Ovary (tissue), 10 donors: ENCODE measurements at places on chromosomes 11 and 22. TPM values are rescaled to one million over a fixed set of nuclear protein-coding genes. Genes with fewer than 3 reads are reported as not detected.

UBQLN3 gene
- polyA plus RNA-seq: not detected

GRCh38 chr11:7088921-7089320 is at the start of gene RBMXL2:
Gene RBMXL2, plus strand, starts transcription at chr11:7088998. Its CDS starts 123 bp downstream, at chr11:7089121.
- DNase-seq: no peak

DNA sequence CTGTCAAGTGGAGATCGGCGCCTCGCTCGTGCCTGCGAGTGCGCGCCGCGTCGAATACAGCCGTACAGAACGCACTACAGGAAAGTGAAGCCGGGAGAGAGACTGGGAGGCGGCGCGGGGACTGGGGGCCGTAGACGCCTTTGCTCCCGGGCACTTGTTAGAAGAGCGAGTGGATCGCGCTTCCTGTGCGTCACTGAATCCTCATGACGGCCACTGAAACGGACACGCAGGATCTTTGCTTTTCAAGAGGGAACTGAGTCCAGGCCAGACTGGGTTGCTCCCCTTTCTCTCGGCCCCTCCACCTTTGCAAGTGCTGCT is 314 bp downstream of the RIC8A start:
- no peak for DNase-seq

DNA sequence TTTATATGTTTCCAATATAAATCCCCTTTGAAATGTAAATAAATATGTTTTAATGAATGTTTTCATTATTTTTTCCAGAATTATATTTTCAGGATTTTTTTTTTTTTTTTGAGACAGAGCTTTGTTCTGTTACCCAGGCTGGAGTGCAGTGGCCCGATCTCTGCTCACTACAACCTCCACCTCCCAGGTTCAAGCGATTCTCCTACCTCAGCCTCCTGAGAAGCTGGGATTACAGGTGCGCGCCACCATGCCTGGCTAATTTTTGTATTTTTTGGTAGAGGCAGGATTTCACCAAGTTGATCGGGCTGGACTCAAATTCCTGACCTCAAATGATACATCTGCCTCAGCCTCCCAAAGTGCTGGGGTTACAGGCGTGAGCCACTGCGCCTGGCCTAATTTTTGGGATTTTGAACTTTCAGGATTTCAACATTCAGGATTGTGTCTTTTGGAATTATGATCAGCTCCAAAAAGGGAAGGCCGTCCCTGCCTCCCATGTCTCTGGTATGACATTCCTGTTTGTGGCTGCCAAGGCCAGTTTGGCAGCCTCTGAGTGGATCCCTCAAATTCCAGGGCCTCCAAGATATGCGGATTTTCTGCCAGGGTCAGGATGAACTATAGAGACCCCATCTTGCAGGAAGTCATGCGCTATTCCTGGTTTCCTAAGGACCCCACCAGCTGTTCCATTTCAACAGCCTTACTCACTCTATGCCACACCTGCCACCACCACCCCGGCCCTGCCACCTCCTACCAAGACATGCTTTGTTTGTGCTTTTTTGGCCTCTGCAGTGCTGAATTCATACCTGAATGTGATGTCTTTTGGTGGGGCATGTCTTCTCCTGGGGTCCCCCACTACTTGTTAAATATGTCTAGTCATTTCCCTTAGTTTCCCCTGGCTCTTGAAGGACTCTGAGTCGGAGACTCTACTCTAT is 21.9 kb upstream of the TMPRSS4 start:
- DNase-seq: no peak

- no peak for DNase-seq
Measured at GRCh38 chr11:110251836-110252235, 44.6 kb downstream of the RDX start.

DNA sequence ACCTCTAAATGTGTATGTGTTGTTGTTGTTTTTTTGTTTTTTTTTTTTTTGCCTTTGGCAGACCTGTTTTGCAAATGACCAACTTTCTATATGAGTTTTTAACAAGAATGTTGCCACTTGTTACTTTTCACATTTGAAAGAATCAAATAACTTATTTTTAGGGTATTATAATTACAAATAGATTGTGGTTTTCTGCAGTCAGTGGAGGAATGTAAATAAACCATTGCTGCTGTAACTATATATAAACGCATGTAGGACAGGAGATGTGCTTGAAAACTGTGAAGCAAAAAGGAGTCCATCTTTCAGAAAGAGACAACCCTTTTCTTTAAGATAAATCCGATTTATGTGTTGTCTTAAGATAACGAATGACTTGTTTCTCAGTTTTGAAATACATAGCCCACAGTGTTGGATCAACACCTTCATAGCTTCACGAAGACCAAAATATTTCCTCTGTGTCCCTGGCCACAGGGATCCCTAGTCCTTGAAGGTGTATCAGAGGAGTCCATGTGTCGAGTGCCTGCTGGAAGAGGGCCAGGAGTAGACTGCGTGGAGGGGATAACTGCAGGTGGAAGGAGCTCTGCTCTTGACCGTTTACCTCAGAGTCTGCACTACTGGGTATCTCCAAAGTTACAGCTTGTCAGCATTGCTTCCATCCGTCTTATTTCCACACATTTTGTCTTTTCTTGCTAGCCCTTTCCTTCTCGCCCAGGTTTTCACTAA is 24.7 kb downstream of the TNRC6B start:
- DNase-seq: no peak

- DNase-seq: no peak
Measured at GRCh38 chr11:130999086-130999485, 82.8 kb upstream of the SNX19 start.

GRCh38 chr11:66451663-66452062 is 13.0 kb upstream of the MRPL11 start:
- no peak for DNase-seq
